BJ (cell line): ENCODE measurements at places on chromosomes 6 and 20. TPM values are rescaled to one million over a fixed set of nuclear protein-coding genes. Genes with fewer than 3 reads are reported as not detected.
A peak's percentile ranks its signal among the peaks of the same experiment; 100 is the strongest.

The PLCG1 gene
- polyA plus RNA-seq: 29.7 and 46.5 TPM in 2 replicates

The LY6G5C gene
- 3.1 and 3.6 TPM in 2 replicates for polyA plus RNA-seq

GRCh38 chr6:146785001-146785585, 186.3 kb downstream of the ADGB start:
- no peak for DNase-seq

DNA sequence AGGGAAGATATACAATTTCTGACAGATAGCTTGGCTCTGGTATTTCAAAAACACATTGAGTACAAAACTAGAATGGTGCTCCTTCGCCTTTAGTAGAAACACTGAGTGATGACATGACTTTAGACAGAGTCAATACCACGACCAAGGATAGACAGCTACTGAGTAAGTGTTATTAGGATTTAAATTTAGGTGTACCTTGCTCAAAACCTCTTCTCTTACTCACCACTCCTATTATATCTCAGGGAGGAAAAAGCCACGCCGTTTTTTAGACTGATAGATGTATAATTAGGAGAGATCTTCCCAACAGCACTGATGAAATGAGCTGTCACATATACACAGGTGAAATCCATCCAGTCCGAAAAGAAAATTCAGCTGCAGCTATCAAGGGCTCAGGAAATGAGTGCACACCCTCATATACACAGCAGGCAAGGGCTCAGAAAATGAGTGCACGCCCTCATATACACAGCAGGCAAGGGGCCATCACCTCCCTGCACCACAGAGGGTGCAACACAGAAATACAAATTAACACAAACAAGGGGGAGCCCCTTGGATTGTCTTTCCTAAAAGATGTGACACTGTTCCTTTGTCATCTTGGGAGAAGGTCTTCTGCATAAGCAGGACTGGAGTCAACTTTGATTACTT, 53.7 kb downstream of the LYRM4 start:
- no peak for DNase-seq

The TINAG gene
- not detected in 2 replicates for polyA plus RNA-seq

The ZNF311 gene
- polyA plus RNA-seq: 0.74 and 1.0 TPM in 2 replicates

The SNAP91 gene
- polyA plus RNA-seq: not detected in 2 replicates

DNA sequence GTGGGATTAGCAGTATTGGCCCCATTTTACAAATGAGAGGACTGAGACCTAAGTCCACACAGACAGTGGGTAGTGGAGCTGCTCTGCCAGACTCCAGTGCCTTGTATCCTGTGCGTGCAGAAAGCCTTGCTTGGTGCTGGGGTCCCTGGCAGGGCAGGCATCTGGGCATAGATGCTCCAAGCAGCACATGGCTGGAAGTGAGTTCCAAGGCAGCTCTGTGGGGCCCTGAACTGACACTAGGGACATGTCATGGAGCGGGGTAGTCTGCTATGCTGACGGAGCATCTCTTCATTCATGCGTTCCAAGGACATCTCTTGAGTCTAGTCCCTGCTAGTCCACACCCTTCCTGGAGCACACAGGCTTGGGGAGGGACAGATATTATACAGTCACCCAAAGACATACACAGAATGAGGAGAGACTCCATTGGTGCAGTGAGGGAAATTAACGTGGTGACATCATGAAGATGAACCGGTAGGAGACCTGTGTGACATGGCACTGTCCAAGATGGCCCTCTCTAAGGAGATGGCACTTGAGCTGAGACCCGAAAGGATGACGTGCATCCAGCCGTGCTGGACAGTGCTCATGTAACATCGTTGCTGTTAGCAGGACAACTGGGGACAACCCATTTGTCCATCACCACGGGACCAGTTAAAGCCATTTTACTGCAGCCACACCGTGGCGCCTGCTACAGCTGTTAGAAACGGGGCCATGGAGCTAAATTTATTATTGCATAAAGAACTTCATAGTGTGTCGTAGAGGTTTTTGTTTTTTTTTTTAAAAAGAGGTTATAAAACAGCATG, 65.1 kb downstream of the DLGAP4 start:
- DNase-seq: no peak

DNA sequence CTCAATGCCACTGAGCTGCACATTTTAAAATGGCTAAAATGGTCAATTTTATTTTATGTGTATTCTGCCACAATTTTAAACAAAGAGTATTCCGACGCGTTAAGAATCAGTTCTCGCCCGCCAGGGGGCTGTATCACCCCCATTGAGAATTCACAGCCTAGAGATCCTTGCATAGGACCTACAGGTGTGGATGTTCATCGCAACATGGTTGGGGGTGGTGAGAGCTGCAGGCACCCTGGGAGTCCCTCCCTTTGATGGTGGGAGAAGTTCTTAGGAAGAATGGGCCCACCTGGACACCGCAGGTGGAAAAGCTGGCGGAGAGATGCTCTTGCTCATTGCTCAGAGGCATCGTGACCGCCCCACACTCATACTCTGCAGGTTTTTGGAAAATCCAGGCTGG, 63.5 kb downstream of the SLC2A10 start:
- DNase-seq: no peak

- DNase-seq: peak; percentile 97
Measured at GRCh38 chr6:14713008-14713960, 532.6 kb upstream of the JARID2 start.

The CAGE1 gene
- not detected in 2 replicates for polyA plus RNA-seq

DNA sequence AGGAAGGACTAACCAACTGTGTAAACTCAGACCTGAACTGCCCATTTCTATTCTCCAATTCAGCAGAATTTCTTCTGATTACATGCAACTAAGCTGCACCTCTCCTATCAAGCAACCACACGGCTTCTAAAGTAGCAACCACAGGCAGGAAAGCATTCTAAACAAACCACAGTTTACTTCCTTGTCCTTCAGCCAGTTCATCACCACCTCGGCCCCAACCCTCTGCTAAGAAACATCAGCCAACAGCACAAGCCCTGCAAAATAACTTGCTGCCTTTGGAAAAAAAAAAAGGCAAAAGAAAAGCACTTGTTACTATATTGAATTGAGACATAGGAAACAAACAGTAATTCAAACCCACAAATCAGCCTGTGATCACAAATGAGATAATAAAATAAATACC, 140.3 kb downstream of the NFATC2 start:
- DNase-seq: no peak

The VSX1 gene
- polyA plus RNA-seq: not detected in 2 replicates

DNA sequence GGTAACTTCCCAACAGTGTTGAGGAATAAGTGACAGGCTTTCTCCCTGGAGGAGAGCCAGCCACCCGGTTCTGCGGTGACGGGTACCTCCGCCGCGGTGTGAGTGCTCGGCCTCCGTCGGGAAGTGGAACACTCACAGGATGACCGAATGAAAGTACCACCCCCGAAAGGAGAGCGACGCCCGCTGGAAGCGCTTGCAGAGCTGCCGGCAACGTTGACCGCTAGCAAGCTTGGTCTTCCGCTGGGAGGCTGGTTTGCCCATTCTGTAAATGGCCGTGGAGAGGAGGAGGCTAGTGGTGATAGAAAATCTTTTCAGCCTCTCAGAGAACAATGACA, 614 bp upstream of the TMEM242 start:
- no peak for DNase-seq

GRCh38 chr6:44779130-44779826, 391.8 kb downstream of the CDC5L start:
- no peak for DNase-seq
